ENCODE measurements at places on chromosomes 13 and 19.

GRCh38 chr19:55642153-55643002, 1.1 kb upstream of the ZNF581 start:
- no peak for DNase-seq

DNA sequence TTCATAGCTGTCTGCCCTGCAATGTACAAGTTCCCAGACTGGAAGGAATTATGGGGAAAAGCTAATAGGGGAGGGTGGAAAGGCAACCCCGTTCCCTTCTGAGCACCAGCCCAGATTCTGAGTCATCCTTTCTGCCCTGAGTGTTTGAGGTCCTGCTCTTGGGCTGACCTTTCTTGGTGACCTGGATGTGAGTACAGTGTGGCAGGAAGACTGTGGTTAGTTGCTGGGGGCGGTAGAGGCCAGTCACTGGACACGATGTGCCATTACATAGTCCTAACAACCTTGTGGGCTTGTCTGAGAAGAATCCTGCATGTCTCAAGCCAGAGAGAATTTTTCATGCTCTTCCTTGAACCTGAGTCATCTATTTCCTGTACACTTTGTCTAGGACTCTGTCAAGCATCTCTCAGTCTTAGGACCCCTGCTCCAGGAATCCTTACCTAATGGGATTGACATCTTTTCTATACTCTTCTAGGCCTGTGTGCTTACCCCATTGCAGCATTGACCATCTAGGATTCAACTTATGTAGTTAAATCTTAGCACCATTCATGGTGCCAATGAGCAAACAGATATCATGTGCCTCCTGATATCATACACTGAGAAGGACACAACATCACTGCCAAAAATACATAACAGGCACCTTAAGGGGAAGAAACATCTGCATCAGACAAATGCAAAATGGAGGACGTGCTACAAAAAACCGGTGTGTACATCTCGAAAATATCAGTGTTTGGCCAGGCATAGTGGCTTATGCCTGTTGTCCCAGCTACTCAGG, 8.1 kb upstream of the ANGPTL4 start:
- DNase-seq, result no peak

GRCh38 chr19:52095172-52096014, at the start of gene ZNF841:
Gene ZNF841, minus strand, starts transcription at chr19:52095765. Its CDS starts 10,964 bp downstream, at chr19:52084801.
- DNase-seq, result peak; percentile 77

DNA sequence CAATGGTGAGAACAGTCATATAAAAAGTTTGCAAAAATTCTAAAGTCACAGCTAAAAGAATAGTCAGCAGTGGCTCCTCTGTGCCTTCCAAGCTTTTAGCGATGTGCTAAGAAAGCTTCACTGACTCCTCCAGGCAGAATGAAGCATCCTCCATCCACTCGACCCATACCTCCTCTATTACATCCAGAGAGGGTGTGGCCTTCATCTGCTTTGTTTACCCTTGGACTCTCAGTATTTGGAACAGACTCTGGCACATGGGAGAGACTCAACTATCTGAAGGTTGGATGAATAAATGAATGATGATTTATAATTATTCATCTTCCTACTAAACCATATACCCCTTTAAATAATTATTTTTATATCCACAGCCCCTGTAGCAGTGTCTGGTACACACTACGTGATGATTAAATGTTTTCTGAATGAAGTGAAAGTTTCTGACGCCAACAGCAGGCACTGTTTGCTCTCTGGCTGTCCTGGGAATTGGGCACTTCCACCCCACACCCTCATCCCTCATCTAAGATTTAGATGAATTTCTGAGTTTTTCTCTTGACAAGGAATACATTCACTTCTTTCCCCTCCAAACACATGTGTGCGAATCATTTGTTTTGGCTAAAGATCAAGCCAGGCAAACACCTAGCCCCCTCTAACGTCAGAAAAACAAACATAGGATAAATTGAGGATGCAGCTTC, 93.9 kb downstream of the NUFIP1 start:
- no peak for DNase-seq

DNA sequence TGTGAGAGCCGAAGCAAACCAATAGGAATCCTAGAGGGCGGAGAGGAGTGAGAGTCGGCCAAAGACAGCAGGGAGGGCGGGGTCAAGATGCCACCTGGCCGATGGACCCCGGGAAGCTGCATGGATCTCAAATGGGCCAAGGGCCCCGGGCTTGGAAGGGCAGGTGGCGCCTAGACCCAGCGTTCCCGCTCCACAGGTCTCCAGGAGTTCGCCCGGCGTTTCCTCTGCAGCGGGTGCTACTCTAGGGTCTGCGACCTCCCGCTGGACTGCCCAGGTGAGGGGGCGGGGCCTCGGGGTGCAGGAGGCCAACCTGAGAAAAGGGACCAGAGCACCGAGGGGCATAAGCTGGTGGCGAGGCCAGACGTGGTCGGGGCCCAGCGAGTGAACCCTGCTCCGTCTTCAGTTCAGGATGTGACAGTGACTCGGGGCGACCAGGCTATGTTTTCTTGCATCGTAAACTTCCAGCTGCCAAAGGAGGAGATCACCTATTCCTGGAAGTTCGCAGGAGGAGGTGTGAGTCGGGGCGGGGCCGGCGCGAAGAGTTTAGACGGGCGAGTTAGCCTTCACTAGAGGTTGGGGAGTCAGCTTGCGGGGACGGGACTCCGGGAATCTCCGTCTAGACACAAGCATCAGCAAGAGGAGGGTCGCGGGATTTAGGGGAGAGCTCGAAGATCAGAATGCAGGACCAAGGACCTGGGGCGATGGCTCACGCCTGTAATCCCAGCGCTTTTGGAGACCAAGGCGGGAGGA, 9.9 kb downstream of the SPACA6 start:
- no peak for DNase-seq

DNA sequence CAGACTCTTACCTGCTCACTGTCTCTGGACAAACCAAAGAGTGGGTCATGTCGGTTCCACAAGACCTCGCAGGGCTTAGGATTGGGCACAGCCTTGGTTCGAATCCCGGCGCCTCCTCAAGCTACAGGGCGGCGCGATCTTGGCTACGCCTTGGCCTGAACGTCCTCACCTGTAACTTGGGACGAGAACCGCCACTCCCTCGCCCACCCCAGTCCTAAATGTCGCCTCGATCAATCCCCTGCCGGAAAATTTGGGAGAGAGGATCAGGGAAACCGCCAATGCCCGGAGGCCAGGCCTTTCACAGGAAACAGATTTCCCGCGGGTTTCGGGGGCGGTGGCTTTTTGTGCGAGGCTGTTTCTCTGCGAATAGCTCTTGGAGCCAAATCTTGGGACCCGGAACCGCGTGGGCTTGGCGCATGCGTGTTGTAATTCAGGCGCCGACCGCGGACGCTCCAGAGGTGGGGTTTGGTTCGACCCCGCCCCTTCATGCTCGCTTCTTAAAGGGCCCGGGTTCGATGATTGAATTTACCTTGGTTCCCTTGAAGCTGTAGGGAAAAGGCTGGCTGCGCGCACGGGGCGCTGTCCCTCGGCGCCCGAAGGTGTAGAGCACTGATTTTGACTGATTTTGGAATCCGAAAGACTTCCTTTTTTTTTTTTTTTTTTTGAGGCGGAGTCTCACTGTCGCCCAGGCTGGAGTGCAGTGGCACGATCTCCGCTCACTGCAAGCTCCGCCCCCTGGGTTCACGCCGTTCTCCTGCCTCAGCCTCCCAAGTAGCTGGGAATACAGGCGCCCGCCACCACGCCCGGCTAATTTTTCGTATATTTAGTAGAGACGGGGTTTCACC, at the start of gene NR2C2AP:
Gene NR2C2AP, minus strand, starts transcription at position 403 of the 845 bp plus-strand sequence. Its CDS starts 354 bp downstream, at position 49.
- DNase-seq, result peak; percentile 84

DNA sequence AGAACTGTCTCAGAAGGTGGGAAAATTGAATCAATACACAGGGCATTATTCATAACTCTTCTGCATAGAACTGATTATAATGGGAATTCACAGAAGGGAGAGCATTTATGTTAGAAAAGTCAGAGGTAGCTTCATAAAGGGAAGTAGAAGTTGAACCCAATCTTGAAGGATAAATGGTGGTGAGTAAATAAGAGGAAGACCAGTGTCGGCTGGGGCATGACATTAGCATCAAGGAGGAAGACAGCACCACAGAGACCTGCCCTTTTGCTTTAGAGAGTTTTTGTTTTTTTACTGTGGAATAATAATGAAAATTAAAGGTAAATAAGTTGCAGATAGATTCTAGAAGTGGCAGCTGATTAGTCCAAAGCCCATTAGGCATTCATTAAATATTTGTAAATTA, 21.9 kb downstream of the CDC16 start:
- DNase-seq, result no peak

GRCh38 chr19:32599736-32600157, 18.8 kb downstream of the PDCD5 start:
- no peak for DNase-seq

GRCh38 chr19:40609561-40610395, 8.6 kb downstream of the LTBP4 start:
- peak; percentile 76 for DNase-seq

DNA sequence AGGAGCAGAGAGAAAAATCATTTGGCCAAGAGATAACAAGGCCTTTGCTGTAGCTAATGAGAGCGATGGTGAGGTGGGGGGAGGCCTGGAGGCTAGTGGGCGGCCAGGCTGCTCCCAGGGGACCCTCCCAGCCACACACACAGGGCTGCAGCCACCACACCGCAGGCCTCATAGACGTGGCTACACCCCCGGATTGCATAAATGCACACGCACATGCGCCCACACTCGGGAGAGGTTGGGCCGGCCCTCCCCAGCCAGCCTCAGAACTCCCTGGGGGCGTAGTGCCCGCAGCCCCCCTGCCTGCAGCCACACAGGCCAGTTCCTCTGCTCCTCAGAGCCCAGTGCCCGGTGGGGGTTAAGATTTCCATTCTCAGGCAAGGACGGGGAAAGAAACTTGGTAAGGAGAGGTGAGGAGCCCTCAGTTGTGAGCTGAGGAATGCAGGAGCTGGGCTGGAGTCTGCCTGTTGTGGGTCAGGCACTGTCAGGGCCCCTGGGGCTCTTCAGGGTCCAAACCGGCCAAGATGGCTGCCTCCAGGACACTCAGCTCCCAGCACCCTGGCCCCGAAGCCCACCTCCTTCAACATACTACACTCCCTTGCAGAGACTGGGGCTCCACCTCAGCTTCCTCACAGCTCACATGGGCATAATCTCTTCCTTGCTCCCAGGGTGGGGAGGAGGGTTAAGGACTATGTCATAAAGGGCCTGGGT, 8.0 kb downstream of the PTH2 start:
- DNase-seq, result no peak

DNA sequence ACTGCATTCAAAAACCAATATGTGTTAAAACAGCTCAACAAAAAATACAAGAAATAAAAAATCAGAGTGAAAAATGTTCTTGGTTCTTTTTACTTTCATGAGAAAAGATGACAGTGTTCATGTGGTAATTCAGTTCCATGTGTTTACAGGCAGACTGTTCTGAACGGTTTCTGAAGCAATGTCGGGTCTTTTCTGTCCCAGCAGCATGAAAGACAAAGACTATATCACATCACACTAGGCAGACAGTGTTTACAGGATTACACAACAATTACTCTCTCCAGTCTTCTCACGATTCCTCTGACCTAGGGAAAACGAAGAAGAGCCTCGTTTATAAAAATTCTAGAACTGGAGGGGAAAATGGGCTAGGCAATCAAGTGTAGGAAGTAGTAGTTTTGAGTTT, 83.4 kb downstream of the UBL3 start:
- no peak for DNase-seq

GRCh38 chr13:95858286-95859075, 181.5 kb downstream of the DNAJC3 start:
- DNase-seq, result no peak

GRCh38 chr13:66995203-66995611, 234.9 kb downstream of the PCDH9 start:
- no peak for DNase-seq

GRCh38 chr13:105255472-105255871, 1280.0 kb downstream of the EFNB2 start:
- DNase-seq, result no peak

GRCh38 chr19:10724573-10725071, 6.7 kb downstream of the DNM2 start:
- DNase-seq, result no peak

Data from stimulated activated CD8-positive, alpha-beta memory T cell treated with anti-CD3 and anti-CD28 coated beads, Interleukin-15, amount 100 ng/mL, for 4 hours (primary cell).